Right lung (tissue), 10 donors: ENCODE measurements at places on chromosomes 3 and 15.

GRCh38 chr15:67177752-67178151 lies 76.7 kb downstream of the AAGAB start:
- DNase-seq, result peak; percentile 76

- no peak for DNase-seq
Observed at GRCh38 chr3:139260793-139261736, 82.8 kb upstream of the MRPS22 start.

- no peak for DNase-seq
Observed at GRCh38 chr15:92668620-92669019, 13.0 kb upstream of the FAM174B start.

DNA sequence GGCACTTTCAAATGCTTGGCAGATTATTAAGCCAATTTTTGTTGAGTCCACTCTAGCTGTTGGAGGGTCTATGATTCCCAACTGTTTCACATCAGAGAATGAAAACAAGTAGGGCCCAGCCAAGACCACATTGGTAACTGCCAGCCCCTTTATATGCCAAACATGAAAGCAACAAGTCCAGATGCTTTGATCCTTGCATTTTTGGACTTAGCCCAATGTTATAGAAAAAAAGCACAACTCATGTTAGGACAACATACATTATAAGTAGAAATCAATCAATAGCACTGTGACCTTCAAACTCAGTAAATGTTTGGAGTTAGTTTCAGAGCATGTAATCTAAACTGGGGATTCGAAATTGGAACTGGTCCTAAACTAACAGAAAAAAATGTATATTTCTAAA lies 674.7 kb downstream of the MECOM start:
- DNase-seq, result peak; percentile 67

DNA sequence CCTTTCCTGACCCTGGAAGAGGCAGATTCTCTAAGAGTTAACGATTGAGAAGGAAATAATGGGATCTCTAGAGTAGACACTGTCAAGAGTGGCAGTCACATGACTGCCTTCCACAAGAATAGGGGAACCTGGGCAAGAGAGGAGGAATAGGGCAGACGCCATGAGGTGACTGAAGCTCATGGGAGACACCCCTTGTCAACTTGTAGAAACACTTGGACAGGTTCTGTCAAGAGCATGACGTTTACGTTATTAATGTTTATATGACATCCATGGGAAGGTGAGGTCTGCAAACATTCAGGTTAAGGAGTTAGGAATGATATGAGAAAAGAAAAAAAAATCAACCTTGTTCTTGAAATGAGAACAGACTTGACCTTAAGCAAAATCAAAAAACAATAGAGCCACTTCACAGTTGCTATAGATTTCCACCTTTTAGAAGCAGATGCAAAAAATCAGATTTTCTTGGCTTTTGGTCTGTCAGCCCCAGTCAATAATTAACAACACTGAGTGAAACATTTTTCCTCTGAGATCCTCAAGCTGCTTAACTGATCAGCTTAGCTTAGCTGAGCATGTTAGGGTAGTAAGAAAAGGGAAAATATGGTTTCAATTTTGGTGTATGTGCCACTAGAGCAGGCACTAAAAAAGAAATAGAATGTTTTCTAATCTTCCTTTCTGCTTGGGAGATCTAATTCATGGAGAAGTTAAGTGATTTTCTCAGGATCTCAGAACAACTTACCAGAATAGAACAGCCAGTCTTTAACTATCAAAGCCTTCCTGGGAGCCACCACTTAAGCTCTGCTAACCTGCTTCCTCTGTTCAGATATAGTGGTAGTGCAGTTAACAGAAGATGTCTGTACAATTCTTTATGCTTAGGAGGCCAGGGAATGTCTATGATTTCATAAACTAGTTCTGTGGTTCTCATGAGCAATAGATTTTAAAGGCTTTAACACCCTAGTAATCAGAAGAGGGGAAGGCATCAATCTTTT lies 116.9 kb downstream of the B3GALNT1 start:
- DNase-seq, result peak; percentile 9
